Endodermal cell (in vitro differentiated cells): ENCODE measurements at places on chromosomes 7 and 10. TPM values are rescaled to one million over a fixed set of nuclear protein-coding genes. Genes with fewer than 3 reads are reported as not detected.

DNA sequence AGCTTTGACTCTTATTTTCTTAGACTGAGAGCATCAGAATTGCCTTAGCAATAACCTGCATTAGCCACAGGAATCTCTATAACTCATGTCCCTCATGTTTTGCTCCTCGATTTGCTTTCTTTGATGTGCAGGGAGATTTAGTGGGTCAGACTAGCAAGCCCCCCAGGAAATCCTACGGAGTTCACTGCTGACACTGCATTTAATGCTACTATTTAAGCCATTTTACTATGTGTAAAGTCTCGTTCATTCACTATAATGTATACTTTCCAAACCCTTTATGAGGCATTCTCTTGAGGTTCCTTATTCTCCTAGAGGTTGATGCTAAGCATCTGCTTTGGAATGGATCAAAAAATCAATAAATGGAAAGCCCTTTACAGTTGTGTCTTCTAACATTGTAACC, 28.4 kb downstream of the DYNC1I1 start:
- no peak for DNase-seq

- no peak for DNase-seq
Measured at GRCh38 chr7:13279854-13280435, 592.5 kb downstream of the ARL4A start.

- DNase-seq: no peak
Measured at GRCh38 chr7:98874942-98875341, 3.4 kb upstream of the TRRAP start.

- no peak for DNase-seq
Measured at GRCh38 chr7:116787881-116788280, 74.5 kb upstream of the CAPZA2 start.

- no peak for DNase-seq
Measured at GRCh38 chr7:44990109-44991023, 9.6 kb upstream of the CCM2 start.

- DNase-seq: no peak
Measured at GRCh38 chr10:49187950-49188761, at the start of gene TMEM273. TSS of gene TMEM273 (minus strand) at chr10:49188391. CDS start at chr10:49188336, 55 bp downstream.

NKX1-2 gene
- total RNA-seq: 0.14 to 2.3 TPM (median 2.3 TPM) in 3 replicates

SLC13A1 gene
- not detected in 2 replicates for total RNA-seq

ASB15 gene
- total RNA-seq: not detected in 3 replicates

NXPH1 gene
- 0.24 TPM in 1 of 2 replicates, not detected in the other for total RNA-seq
